ENCODE measurements at places on chromosomes 16 and 17.

- no peak for DNase-seq
These were observed 10.3 kb downstream of the MLLT6 start for GRCh38 chr17:38715216-38715943.

DNA sequence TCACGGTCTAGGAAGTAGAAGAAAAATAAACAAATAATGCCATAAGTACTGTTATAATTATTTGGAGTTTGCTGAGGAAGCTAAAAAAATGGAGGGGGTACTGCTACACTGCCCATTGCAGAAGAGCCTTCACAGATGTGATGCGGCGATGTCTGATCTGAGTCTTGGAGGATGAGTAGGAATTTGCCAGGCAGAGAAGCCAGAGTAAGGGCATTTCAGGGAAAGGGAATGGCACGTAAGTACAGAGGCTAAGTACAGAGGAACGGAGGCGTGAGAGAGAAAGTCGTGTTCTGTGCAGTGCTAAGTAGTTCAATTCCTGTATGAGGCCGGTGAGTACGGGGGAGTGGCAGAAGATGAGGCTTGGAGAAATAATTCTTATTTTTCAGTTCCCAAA is 741 bp upstream of the GRB2 start:
- DNase-seq: no peak

DNA sequence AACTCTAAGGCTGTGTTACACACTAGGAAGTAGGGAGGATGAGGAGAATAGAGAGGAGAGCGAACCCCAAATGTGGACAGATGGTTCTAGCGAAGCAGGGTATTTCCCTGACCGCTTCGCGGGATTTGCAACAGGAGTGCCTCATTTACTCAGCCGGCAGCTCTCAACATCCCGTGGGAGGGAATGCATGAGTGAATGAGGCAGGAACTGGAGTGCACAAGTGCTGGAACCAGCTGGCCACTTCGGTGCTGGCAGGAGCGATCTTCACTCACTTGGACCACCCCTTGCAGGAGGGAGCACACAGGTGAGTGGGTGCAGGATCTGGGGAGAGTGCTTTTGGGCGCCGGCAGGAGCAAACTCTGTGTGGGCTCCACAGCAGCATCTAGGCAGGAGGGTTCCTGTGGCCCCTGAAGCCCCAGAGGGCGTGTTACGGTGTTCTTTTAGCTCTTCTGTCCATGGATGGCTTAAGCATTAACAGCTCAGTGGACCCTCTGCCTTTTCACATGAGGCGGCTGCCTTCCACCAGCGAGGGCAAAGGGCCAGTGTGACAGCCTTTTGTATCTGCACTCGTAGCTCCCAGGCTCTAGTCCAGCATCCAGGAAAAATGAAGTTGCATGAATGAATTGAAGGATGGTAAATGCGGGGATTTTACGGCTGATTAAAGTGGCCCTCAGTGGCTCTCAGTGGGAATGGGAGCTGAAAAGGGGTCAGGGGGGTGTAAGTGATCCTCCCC is 17.4 kb upstream of the ZNHIT3 start:
- DNase-seq: no peak

- DNase-seq: no peak
These were observed 74.0 kb downstream of the TANC2 start for GRCh38 chr17:63039899-63040602.

- no peak for DNase-seq
These were observed 1.3 kb downstream of the LHX1 start for GRCh38 chr17:36938566-36939051.

DNA sequence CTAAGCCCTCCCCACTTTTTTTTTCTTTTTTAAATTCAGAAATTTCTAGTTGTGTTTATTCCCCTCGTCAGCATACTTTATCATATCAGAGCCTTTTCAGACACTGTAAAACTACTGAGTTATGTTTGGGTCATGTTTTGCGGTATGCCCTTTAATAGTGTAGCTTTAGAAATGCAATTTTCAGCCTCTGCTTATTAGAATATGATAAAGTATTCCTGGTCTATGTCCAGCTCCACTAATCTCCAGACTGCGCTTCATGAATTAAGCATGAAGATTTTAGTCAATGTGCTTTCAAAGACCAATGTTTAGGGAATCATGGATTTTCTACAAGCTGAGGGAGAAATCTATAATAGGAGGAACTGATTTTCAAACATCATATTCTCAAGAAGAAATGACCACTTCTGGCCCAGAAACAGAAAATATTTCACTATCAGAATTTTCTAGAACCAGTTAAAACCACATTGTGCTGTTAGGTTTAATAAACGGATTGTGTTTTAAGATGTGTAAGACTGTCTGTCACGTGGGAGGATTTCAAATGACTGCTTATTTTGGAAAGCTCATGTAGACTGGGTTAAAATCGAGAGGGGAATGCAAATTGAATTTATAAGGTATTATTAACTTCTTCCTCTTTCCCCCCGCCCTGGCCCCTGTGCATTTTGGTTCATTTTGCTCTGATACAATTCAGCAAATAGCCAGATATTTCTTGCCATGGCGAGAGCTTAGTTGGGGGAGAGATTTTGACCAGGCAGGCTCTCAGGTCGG is 498.5 kb downstream of the WWOX start:
- DNase-seq: no peak

- no peak for DNase-seq
These were observed 251.3 kb downstream of the NTN1 start for GRCh38 chr17:9272501-9273200.

GRCh38 chr16:87412996-87413421 is 20.9 kb downstream of the MAP1LC3B start:
- no peak for DNase-seq

GRCh38 chr17:39236450-39236927 is 10.7 kb upstream of the STAC2 start:
- DNase-seq: no peak

- no peak for DNase-seq
These were observed 43.9 kb upstream of the ICAM2 start for GRCh38 chr17:64064331-64064730.

DNA sequence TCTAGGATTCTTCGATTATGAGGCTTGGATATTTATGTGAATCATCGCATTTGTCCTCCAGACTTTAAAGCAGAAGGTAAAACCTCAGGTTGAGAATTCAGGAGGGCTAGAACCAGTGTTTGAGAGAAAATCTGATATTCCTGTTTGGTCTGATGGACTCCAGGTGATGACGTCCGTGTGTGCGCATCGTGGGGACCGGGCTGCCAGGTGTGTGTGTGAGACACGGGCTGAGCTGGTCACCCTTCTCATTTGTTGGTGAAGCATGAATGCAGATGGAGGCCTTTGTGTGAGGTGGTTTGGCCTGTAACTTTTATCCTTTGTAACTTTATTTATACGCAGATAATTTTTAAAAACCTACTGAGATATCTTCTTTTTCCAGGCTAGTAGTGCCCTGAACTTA is 42.8 kb downstream of the ZNF750 start:
- no peak for DNase-seq

DNA sequence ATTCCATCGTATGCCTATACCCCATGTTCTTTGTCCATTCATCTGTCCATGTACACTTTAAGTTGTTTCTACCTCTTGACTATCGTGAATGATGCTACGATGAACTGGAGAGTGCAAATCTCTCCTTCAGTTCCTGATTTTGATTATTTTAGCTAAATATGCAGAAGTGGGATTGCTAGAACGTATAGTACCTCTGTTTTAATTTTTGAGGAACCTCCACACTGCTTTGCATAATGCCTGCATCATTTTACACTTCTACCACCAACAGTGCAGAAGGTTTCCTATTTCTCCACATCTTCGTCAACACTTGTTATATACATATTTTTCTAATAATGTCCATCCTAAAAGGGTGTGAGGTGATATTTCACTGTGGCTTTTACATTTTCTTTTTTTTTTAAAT is 43.9 kb downstream of the SDR42E1 start:
- no peak for DNase-seq

- no peak for DNase-seq
These were observed 147.4 kb upstream of the RPH3AL start for GRCh38 chr17:499951-500461.

DNA sequence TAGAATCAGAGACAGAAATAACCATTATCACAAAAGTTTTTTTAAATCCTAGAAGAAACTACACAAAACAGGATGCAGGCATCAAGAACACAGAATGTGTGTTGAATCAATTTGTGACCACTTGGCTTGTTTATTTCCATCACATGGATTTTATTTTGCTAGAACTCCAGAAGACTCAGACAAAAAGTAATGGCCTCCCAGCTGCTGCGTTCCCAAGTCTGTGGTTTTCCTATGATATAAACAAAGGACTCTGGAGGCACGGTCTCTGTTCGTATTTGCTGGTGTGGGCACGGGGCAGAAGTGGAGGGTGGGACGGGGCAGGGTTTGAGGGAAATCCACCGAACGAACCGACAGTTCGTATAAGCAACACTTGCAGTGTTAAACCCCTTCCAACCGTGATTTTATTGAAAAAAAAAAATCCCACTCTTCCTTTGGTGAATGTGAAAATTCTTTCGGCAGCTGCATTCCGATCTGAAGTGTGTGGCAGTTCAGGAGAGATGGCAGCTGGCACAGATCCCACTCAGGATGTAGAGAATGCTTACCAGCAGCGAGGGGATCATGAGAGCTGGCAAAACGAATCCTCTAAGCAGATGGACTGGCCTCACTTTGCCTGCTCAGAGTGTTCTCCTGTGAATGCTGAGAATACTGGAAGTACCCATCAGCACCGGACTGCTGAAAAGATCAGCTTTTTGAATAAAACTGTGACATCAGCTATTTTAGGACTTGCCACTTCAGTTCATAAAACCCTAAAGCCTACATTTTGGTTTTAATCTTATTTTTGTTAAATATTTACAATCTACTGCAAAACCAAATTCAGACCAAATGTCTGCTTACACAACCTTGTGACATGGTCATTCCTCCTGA is 165.2 kb downstream of the VPS53 start:
- DNase-seq: no peak

DNA sequence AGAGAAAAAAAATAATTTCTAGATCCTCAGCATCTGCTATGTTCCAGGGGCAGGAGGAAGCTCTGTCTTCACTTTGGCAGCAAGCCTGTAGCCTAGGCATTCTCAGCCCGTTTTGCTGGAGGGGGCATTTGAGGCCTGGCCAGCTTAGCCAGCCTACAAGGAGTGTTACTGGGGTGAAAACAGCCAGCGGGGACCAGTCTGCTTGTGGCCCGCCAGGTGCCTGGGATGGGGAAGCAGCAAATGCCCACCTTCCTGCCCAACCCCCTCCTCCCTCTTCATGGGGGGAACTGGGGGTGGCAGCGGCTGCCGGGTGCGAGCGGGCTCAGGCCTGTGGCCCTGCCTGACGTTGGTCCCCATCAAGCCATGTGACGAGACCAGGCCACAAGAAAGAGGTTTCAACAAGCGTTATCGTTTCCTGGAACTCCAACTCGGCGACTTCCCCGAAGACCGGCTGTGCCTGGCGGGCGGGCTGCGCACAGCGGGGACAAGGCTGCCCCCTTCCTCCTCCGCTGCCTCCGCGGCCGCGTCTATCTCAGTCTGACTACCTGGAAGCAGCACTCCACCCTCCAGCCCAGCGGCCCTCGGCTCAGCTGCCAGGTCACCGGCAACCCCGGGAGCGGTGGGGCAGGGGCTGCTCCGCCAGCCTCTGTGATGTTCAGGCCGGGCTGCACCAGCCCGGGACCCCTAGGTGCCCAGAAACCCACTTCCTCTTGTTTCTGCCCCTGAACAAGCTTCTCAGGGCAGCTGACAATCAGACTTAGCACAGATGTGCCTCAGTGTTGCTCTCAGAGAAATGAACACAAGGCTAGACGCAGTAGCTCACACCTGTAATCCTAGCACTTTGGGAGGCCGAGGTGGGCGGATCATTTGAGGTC is 22.9 kb downstream of the SOCS1 start:
- no peak for DNase-seq

DNA sequence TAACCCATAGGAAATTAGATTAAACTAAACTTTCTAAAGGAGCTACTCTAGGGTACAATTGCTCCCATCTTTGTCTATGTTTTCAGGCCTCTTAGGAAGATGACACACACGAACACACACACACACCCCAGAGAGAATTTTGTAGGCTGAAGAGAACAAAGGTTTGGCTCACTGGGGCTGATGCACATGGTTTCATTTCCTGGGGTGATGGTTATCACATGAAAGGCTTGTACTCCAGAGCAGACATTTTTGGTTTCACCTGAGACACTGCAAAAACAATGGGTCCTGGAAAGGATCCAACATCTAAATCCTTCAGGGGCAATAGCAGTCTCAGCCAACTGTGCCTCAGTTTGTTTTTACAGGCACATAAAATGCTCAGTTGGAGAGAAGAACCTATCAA is 62.8 kb downstream of the GRB7 start:
- DNase-seq: peak; percentile 4

DNA sequence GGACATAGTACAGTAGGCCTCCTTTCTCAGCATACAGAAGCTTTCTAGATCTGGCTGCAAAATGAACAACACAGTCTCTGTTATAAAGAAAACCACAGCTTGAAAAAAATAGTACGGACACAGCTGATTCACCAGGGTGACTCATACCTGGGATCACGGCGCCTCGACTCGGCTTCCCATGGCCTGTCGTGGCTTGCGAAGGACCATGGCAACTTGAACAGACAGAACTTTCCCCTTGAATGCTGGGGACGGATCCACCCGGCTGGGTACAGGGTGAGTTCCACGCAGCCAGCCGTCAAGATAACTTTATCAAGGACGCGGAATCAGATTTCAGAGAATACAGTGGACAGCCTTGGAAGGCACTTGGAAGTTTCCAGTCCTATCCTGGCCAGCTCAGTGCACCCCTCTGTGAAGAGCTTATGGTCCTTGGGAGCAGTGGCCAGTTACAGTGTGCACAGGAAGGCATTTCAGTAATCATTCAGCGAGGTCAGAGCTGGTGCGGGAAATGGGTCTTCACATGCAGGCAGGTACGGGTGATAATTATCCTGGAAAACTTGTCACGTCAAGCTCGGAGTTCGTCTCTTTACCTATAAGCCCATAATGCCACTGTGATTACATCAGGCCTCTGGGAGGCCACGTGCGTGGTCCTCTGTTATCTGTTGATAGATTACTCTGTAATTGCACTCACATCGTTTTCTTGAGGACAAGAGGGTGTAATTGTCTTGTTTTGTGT is 57.9 kb upstream of the MAF start:
- DNase-seq: no peak

- DNase-seq: no peak
These were observed 145.9 kb upstream of the LHX1 start for GRCh38 chr17:36791150-36791941.

DNA sequence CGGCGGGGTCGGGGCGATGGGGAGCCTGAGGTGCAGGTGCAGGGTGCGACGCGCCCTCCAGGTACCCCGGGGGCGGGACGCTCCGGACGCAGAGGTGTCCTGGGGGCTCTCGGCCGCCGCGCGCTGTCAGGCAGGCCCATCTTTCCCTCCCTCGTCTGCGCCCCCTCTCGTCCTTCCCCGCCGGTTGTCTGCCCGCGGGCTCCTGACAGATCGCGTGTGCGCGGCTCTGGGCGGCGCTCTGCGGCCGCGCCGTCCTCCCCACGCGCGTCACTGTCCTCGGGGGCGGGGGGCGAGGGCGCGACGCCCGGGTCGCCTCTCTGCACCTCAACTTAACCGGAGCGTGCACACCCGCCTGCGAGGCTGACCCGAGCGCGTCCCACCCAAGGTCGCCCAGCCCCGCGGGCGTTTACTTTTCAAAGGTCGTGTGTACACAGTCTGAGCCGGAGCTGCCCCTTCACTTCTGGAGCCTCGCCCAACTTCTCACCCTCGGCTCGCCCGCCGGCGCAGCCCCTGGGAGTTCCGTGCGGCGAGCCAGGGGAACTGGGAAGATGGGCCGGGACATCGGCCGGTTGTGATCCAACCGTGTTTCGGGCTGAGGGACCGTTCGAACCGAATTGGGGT is 512 bp downstream of the AKAP1 start:
- DNase-seq: peak; percentile 15
